Kidney (tissue), 22 donors: ENCODE measurements at places on chromosomes 13 and 19. TPM values are rescaled to one million over a fixed set of nuclear protein-coding genes. Genes with fewer than 3 reads are reported as not detected.

- H3K4me3 ChIP-seq: no peak within 1 kb of the TSS
- no peaks in the 10 kb centered on the region for H3K4me1 ChIP-seq
- no peak within 1 kb of the TSS for H3K27ac ChIP-seq
Observed at GRCh38 chr19:39203372-39204341, at the start of gene SYCN. SYCN (minus strand) TSS chr19:39204263; CDS start chr19:39204254, 9 bp downstream.

GRCh38 chr13:98977568-98978265 lies at the start of gene DOCK9:
DOCK9 (minus strand) TSS chr13:98978064; CDS start chr13:98977909, 155 bp downstream.
- peaks cover 12% of the 10 kb centered on the region for H3K4me1 ChIP-seq
- peak within 1 kb of the TSS; percentile 73 for H3K4me3 ChIP-seq
- no peaks in the 10 kb centered on the region for H3K36me3 ChIP-seq
- H3K27me3 ChIP-seq: no peaks in the 10 kb centered on the region
- no peak within 1 kb of the TSS for H3K27ac ChIP-seq

DNA sequence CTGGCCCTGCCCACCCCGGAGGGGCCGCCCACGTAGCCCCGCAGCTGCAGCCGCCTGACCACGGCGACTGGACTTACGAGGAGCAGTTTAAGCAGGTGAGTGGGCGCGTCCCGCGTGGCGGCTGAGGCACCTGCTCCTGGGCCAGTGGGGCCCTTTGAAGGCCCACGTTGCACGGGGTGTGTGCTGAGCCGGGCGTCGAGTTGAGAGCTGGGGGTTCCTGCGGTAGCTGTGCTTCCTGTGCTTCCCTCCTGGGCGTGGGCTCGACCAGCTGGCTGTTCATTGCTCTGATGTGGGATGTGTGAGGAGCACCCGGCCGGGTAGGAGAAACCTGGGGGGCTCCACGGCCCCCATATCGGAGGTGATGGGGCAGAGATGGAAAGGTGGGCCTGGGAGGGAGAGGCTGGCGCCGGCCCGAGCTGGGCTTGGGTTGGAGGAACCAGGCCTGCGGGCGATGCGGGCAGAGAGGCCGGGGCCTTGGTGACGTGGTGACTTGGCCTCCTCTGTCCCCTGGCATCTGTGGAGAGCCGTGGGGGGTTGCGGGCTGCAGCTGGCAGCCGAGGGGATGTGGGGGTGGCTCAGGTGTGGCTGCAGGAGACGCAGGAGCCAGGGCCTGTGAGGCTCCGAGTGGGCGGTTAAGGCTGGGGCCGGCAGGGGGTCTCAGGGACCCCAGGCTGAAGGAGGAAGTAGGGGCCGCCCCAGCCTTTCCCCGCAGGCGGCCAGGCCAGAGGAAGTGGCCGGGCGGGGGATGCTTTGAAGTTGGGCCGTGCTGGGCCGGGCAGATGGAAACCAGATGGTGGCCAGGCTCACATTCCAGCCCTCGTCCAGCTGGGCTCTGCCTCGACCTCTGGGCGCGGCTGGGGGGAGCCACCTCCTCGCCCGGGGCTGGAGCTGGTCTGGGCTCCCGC lies 7.1 kb downstream of the ARID3A start:
- peak overlapping the region; percentile 28 for H3K27ac ChIP-seq
- peaks cover 14% of the 10 kb centered on the region for H3K4me1 ChIP-seq
- no peaks in the 10 kb centered on the region for H3K27me3 ChIP-seq
- no peaks in the 10 kb centered on the region for H3K36me3 ChIP-seq

The SELENOV gene
- not detected for total RNA-seq

The PPAN gene
- 43.2 TPM for total RNA-seq

The FCHO1 gene
- 5.9 TPM for total RNA-seq
